ENCODE measurements at places on chromosomes 1 and 21. TPM values are rescaled to one million over a fixed set of nuclear protein-coding genes. Genes with fewer than 3 reads are reported as not detected.

The CHODL gene
- not detected for polyA plus RNA-seq

The FNBP1L gene
- polyA plus RNA-seq: 0.28 TPM

- peaks cover 19% of the 10 kb centered on the region for H3K4me1 ChIP-seq
- H3K27ac ChIP-seq: no peak overlapping the region
- DNase-seq: no peak
- H3K36me3 ChIP-seq: peaks cover 9% of the 10 kb centered on the region
- no peak overlapping the region for H3K4me3 ChIP-seq
Observed at GRCh38 chr1:5988596-5989285, 3.5 kb downstream of the NPHP4 start.

- H3K27me3 ChIP-seq: no peaks in the 10 kb centered on the region
- no peak for DNase-seq
Observed at GRCh38 chr1:75954586-75954985, 22.4 kb upstream of the ASB17 start.

Measured in CD14-positive monocyte (primary cell).